ENCODE measurements at places on chromosomes 2 and 18. TPM values are rescaled to one million over a fixed set of nuclear protein-coding genes. Genes with fewer than 3 reads are reported as not detected.

The KCNJ3 gene
- total RNA-seq, result not detected

The UGT1A7 gene
- total RNA-seq, result 20.3 TPM

The ACVR1C gene
- total RNA-seq, result 0.04 TPM

The RGPD4 gene
- total RNA-seq, result not detected

The INPP5D gene
- total RNA-seq, result 0.74 TPM

The UGT1A8 gene
- 0.17 TPM for total RNA-seq

The QPCT gene
- 3.0 TPM for total RNA-seq

The ACADL gene
- total RNA-seq, result 0.24 TPM

The MAL gene
- total RNA-seq, result 171 TPM

The PLEK gene
- not detected for total RNA-seq

The FBLN7 gene
- 0.70 TPM for total RNA-seq

The ZRANB3 gene
- total RNA-seq, result 11.3 TPM

The LBX2 gene
- total RNA-seq, result 0.76 TPM

The CD302 gene
- total RNA-seq, result 1.5 TPM

The CXCR4 gene
- 0.70 TPM for total RNA-seq

The TYW5 gene
- total RNA-seq, result 6.4 TPM

The TGIF1 gene
- total RNA-seq, result 203 TPM

The M1AP gene
- total RNA-seq, result 7.7 TPM

The RUFY4 gene
- total RNA-seq, result not detected

The MROH2A gene
- total RNA-seq, result 2.9 TPM

The ARL5A gene
- 36.1 TPM for total RNA-seq

The C1QL2 gene
- not detected for total RNA-seq

The LINC00305 gene
- total RNA-seq, result not detected

The TFPI gene
- 35.5 TPM for total RNA-seq

The ITSN2 gene
- total RNA-seq, result 30.4 TPM

The MERTK gene
- 3.4 TPM for total RNA-seq

The CYRIA gene
- total RNA-seq, result 3.9 TPM

The LOXHD1 gene
- total RNA-seq, result not detected

The NOTO gene
- total RNA-seq, result not detected

The REEP1 gene
- 0.25 TPM for total RNA-seq

The GDF7 gene
- total RNA-seq, result 0.04 TPM

The GCG gene
- total RNA-seq, result not detected

The DPP4 gene
- total RNA-seq, result 0.35 TPM

The DNAJC5G gene
- total RNA-seq, result not detected

The NCKAP5 gene
- not detected for total RNA-seq

The VWA3B gene
- total RNA-seq, result not detected

The PROKR1 gene
- total RNA-seq, result not detected

The LRRC30 gene
- not detected for total RNA-seq

The RAMP1 gene
- 48.5 TPM for total RNA-seq

The LOXL3 gene
- total RNA-seq, result 3.1 TPM

The GNAL gene
- total RNA-seq, result 3.3 TPM

The SKA1 gene
- 18.3 TPM for total RNA-seq

The SF3B1 gene
- 156 TPM for total RNA-seq

The FOXI3 gene
- not detected for total RNA-seq

The SLC9A4 gene
- total RNA-seq, result 0.85 TPM

The REG3A gene
- not detected for total RNA-seq

The RAPH1 gene
- 16.8 TPM for total RNA-seq

The RGPD3 gene
- not detected for total RNA-seq

The GPR75 gene
- total RNA-seq, result 1.8 TPM

The SNED1 gene
- 9.6 TPM for total RNA-seq
